NCI-H146 (cell line): ENCODE measurements at places on chromosomes 11 and 22.
A peak's percentile ranks its signal among the peaks of the same experiment; 100 is the strongest.

- DNase-seq, result no peak
Observed at GRCh38 chr11:68194675-68195294, 18.3 kb downstream of the KMT5B start.

DNA sequence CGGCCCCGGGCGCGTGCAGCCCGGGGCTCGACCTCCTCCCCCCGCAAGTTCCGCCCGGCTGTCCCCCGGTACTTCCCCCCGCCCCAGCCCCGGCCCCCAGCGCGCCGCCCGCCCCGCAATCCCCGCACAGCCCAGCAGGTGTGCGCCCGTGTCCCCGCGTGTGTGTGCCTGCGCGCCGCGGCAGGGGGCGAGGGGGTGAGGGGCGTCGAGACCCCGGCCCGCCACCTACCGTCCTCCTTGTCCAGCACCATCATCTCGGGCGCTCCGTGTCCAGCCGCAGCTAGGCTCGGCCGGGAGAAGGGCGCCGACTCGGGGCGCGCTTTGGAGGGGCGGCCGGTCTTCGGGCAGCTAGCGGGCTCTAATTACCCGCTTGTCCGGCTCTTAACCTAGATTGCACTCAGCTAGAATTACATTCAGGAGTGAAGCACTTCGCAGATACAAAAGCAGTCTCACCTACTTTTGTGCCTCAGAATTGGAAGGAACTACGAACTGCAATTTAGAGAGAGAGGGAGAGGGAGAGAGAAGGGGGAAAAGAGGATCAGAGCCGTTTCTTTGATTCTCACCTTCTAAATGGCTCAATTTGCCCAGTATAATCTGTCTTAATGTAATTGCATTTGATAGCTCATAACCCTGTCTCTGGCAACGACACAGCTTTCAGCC, 439 bp downstream of the LMO1 start:
- DNase-seq, result peak; percentile 16

DNA sequence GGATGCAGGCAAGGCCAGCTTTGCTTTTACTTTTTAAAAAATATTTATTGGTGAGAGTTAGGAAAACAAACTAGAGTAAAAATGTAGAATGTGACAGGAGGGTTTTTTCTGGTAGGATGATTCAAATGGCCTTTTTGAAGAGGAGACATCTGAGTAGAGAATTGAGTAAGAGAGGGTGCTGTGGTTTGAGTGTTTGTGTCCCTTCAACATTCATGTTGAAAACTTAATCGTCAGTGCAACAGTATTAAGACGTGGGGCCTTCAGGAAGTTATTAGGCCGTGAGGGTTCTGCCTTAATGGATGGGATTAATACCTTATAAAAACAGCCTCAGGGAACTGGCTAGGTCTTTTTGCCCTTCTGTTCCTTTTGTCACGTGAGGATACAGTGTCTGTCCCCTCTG, 288.8 kb upstream of the C11orf87 start:
- no peak for DNase-seq

- no peak for DNase-seq
Observed at GRCh38 chr11:1567721-1568100, 4.4 kb downstream of the DUSP8 start.

- DNase-seq, result no peak
Observed at GRCh38 chr11:1547467-1548098, 24.5 kb downstream of the DUSP8 start.

DNA sequence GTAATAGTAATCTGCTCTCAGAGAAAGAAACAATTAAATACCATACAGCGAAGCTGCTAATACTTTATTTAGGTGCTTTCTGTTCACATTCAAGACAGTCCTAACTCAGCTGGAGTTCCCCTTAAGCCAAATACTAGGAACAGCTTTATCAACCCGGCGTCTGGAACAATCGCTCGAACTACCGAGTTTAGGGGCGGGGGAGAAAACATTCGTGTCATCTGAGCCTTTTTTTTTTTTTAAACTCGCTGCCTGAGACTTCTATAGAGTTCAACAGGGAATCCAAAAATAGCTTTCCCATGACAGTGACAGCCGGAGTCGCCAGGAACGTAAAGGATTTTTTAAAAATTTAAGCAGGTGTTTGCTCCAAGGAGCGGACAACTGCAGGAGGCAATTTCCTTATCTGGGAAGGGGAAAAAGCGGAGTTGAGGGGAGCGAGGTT, 852 bp downstream of the TRAF6 start:
- peak; percentile 22 for DNase-seq

- DNase-seq, result no peak
Observed at GRCh38 chr11:125341676-125342075, 154.4 kb downstream of the FEZ1 start.

DNA sequence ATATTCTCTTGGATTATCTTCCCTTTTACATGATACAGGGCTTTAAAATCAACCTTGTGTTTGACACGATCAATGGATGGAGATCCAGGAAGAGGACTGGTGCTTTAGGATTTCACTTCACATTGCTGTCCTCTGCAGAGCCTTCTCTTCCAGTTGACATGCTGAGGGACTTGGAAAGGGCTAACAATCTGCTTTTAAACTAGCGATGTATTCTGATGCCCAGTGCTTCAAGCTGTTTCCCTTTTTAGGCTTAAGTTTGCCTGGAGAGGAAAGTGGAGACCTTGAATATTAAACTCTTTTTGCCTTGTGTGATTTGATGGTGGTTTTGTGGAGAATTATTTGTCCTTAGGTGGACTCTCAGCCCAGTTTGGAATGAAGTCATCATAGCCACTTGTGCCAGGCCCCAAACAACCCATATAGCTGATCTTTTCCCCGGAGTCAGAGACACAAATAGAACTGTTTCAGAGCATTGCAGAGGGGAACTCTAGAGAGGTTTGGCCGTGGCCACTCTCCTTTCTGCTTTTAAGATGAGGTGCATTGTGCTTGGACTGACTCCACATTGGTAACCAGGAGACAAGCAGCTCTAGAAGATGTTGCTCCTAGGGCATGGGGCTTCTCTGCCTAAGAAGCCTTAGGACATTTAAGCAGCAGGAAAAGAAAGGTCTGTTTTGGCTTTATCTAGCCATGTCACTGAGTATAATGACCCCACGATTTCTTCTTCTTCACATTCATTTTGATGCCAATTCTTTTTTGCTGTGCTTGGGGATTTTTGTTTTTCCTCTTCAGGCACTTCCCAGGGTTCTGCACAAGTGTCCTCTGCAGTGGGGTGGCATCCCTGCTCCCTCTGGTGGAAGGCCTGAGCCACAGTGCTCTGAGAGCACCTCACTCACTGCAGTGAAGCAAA, 152.8 kb downstream of the NCAM1 start:
- DNase-seq, result peak; percentile 77
